ENCODE measurements at places on chromosomes 5 and 9.

- no peak for DNase-seq
Measured at GRCh38 chr9:130699047-130699446, 5.5 kb downstream of the EXOSC2 start.

- DNase-seq = no peak
Measured at GRCh38 chr5:36874465-36874864, 2.1 kb upstream of the NIPBL start.

- DNase-seq = no peak
Measured at GRCh38 chr5:51396797-51397196, 13.5 kb downstream of the ISL1 start.

DNA sequence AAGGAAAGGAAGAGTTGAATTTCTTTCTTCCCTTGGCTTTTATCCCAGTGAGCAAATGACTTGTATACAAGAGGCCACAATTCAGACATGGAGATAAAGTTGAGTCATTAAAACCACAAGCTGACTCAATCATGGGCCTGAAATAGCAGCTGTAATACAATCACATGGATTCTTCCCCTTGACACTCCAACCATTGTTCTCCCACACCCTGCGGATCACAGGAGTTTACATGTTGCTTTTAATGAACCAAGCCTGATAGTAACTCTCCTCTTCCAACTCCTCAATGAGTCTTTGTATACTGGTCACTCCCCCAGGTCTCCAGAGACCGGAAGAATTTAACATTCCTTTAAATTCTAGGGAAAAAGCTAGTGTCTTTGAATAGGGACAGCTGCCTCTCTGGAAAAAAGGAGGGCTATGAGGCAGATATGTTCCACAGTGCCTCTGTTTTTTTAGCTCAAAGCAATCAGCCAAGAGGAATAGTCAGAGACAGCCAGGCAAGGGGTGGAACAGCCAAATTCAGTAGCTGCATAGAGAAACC is 32.4 kb downstream of the PCDHGC5 start:
- DNase-seq = no peak

DNA sequence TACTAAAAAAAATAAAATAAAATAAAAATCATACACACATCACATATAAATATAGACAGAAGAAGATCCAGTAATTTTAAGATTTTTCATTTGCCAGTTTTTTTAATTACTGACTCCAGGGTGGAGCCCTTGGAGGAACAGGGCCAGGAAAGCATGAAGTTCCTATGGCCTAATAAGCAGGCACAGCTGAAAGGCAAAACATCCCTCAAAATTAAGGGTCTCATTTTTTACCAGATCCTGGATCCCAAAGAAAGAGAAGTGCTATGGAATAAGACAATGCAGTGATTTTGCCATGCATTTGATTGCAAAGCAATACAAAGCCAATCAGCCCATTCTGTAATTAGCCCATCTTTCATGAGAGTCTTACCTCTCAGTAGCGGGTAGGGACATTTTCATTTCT is 11.3 kb upstream of the DTWD2 start:
- DNase-seq = no peak

DNA sequence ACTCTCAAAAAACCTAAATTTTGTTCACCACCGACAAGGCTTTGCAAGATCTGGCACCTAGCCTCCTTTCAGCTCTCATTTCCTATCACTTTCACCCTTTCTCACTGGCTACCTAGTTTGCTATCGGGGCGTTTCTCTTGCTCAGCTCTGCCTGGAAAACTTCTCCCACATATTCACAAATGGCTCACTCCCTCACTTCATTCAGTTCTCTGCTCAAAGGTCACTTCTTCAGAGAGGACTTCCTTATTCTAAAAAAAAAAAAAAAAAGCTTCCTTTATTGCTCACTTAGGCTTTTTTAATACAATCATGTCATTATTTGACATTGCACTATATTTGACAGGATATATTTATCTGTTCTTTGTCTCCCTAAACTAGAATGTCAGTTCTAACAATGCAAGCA is 2.1 kb upstream of the SLC25A46 start:
- no peak for DNase-seq

GRCh38 chr9:109733690-109734089 is 46.3 kb upstream of the PALM2AKAP2 start:
- DNase-seq = no peak

- DNase-seq = no peak
Measured at GRCh38 chr5:180959661-180960060, 29.0 kb upstream of the BTNL3 start.

DNA sequence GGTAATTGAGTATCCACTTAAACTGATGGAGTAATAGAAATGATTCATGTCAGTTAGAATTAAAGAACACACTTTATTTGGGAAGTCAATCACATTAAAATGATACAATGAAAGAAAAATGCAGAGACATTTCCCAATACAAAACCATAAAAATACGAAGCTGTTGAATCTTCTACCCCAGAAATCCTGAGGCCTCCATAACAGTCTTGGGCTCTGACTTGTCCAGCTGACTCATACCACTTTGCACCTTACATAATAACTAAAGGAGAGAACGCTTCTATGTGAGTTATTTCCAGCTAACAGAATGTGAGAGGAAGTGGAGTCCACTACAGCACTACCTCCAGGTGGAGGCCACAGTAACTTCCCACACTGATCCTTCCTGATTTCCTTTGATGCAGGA is 305.0 kb downstream of the MRPS30 start:
- DNase-seq = no peak

- DNase-seq = no peak
Measured at GRCh38 chr9:130895481-130896232, 955 bp downstream of the QRFP start.

DNA sequence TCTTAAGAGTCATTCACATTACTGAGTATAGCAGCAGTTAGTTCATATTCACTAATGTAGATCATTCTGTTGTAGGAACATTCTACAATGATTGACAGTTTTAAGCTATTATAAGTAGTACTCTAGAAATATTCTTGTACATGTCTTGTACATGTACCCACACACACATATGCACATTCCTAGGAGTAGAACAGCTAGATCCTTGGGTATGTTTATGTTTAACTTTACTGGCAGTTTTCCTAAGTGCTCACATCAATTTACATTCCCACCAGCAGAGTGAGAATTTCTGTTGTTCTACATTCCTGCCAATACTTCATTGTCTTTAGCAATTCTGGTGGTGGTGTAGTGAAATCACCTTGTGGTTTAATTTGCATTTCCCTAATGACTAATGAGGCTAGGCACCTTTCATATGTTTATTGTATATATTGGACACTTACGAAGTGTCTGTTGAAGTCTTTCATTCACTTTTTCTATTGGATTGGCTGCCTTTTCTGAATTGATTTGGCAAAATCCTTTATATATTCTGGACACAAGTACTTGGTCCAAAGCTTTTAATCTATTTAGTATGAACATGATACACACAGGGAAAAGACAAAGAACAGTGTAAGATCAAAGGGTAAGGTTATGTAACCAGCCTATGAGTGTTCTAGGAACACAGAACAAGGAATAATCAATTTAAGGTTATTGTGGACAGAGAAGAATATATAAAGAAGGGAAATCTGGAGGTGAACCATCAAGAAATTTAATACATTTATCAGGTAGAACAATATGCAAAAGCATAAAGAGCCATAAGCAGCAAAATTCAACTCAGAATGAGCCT is 95.6 kb downstream of the MLLT3 start:
- DNase-seq = no peak

DNA sequence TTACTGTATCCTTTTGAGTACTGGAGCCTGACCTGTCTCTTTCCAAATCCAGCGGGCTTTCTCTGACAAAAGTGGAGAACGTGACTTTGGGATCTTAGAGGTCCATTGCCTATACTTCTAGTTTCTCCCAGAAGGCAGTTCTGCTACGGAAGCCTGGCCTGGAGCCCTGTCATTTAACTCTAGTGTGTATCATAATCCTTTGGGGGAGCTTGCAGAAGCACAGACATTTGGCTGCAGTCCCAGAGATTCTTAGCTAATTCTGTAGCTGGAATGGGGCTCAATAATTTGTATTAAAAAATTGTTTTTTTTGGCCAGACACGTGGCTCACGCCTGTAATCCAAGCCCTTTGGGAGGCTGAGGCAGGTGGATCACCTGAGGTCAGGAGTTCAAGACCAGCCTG is 3.0 kb downstream of the HARS2 start:
- no peak for DNase-seq

- DNase-seq = no peak
Measured at GRCh38 chr5:3657364-3658022, 61.9 kb downstream of the IRX1 start.

GRCh38 chr5:155451106-155451505 is 437.6 kb downstream of the KIF4B start:
- DNase-seq = no peak

DNA sequence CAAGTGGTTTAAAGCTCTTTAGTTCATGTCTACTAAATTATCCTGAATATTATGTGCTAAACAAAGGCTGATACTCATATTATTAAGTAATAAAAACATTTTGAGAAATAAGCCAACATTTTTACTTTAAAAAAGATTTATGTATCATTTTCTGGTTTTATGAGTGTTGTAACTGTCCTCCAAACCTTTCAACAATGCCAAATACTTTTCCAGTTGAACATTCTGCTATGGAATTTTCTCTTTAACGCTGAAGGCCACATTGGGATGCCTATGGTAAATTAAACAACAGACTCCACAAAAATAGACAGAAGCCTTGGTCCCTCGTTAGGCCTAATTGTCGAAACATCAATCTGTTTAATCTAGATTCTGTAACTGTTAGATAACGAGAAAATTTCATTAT is 131.3 kb downstream of the GLIS3 start:
- no peak for DNase-seq

DNA sequence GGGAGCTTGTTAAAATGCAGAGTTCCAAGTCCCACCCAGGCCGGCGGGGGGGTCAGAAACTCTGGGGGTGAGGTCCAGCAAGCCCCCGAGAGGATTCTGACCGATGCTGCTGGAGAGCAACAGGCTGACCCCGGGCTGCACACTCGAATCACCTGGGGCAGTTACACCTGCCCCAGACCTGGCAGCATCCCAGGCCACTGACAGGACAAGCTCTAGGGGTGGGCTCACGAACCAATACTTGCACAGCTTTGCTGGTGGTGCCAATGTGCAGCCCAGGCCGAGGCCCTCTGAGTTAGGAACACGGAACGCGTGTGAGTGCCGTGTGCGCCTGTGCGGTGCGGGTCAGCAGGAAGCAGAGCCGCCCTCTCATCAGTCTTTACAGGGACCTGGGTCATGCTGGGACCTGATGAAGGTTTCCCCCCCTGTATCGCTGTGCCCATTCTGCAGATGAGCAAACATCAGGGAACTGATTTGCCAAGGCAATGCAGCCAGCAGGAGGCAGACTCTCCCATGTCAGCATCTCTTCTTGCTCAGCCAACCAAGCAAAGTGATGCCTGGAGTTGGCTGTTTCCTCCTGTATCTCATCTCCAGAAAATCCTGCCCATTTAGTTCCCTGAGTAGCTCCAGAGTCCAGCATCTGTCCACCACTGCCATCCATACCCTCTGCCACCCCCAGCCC is 16.3 kb downstream of the FAM163B start:
- DNase-seq = no peak

DNA sequence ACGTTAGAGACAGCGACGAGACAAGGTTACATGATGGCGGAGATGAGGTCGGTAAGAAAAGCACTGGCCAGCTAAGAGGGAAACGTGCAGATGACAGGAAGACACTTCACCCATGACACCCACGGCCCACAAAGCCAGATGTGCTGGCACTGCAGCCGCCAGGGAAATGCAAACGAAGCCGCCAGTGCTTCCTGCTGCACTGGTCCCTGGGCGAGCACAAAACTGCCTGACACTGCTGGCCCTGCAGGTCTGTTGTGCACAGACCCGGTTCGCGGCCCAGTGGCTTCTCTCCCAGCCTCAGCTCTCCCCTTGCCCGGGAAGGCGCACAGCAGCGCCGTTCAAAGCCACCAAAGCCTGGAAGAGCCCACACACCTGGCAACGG is 20.3 kb downstream of the QSOX2 start:
- DNase-seq = no peak

DNA sequence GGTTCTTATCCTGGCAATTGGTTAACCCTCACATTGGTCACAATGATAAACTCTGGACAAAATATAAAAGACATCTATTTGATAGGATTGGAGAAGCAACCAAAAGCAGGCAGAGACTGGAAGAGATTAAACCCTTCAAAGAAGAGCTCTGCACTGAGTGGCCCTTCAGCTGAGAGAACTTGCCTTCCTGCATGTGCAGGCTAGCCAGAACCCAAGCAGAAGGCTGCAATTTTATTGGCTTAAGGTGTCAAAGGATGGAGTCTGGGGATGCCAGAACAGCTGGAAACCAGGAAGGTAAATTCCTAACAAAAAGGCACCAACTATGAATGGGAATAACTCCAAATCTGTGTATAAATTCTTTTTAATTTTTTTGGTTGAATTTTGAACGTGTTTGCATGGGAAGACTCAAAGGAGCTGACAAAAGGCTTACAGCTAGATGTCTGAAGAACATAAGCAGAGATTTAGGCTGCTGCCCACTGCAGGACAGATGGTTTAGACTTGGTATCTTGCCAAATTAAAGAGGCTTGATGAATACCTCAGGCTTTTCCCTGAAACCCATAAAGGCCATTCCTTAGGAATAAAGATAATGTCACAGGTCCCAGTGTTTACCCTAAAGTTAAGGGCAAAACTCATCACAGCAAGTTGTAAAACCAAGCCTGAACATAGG is 66.3 kb downstream of the NR2F1 start:
- no peak for DNase-seq

DNA sequence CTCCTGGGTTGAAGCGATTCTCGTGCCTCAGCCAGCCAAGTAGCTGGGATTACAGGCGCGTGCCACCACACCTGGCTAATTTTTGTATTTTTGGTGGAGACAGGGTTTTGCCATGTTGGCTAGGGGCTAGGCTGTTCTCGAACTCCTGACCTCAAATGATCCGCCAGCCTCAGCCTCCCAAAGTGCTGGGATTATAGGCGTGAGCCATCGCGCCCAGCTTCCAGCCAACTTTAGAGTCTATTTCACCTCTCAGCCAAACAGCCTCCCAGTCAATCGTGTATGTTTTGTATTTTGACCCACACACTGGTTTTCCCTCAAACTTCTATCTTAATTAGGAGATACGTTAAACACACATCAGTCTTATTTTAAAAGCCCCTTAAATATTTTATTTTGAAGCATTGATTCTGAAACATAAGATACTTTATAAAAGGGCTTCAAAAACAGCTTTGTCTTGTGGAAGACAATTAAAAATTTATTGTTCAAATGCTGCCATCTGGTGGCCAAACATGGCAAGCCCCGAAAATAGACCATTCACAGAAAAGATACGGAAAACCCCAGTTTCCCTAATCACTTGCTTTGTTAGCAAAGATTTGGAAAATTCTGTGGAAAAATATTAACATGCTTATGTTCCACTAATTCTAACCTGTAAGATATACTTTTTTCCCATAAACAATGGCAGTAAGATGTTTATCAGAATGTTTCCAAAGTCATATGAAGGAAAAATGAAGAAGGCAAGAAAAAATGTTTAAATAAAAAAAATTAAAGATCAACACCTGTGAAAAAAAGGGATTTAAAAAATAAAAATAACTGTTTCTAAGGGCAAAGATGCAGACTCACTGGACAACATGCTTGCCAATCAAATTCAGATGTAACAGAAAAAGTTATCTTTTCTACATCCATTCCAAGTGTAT is 33.1 kb downstream of the APTX start:
- DNase-seq = peak; percentile 25

GRCh38 chr5:158209219-158209908 is 350.4 kb upstream of the CLINT1 start:
- no peak for DNase-seq
